Activated T-helper 1 cell treated with anti-CD3 and anti-CD28 coated beads, Interleukin-2, amount 50 U/mL, for 16 hours (primary cell): ENCODE measurements at places on chromosomes 3 and 15.

DNA sequence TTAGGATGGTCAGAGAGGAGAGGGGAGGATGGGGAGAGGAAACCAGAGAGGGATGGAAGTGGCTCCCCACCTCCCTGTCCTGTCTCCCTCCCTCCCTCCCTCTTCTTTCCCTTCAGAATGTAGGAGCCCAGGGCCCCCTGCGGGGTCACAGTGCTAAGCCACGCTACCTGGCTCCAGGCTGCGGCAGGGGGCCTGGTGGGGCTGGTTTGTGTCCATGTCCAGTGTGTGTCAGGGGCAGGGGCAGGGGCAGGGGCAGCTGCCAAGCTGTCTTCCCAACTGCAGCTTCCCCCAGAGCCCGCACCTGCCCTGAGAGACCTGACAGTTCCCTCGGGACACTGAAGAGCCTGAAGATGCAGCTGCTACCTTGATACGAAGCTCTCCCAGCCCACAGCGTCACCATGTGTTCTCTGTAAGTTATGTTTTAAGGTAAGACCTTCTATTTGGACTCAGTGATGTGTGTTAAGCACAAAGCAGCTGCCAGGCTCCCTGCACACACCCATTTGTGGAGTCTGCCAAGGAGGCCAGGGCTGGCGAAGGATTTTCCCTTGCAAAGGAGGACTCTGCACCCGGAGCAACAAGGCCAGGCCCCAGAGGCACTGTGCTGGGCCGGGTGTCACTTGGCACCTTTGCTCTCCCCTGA is 121.8 kb upstream of the SMAD3 start:
- DNase-seq: no peak

GRCh38 chr3:134797057-134797740 is 2.1 kb downstream of the EPHB1 start:
- no peak for DNase-seq

DNA sequence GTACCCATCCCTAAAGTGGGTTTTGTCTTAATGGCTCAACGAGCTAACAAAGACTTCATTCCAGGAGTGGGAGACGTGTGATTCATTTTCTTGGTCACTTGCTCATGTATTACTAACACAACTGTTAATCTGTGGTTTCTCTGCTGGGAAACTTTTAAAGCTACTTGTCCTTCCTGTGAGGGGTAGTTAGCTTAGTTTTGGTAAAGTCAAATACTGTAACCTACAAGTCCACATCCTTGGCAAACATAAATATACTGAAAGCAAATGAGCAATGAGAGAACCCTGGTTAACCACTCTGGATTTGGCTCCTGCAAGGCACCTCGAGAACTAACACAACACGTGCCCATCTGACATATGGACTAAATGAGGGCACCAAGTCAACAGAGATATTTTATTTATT is 19.9 kb downstream of the NOX5 start:
- no peak for DNase-seq

- DNase-seq: no peak
Measured at GRCh38 chr3:52874160-52874701, 23.1 kb downstream of the STIMATE start.

DNA sequence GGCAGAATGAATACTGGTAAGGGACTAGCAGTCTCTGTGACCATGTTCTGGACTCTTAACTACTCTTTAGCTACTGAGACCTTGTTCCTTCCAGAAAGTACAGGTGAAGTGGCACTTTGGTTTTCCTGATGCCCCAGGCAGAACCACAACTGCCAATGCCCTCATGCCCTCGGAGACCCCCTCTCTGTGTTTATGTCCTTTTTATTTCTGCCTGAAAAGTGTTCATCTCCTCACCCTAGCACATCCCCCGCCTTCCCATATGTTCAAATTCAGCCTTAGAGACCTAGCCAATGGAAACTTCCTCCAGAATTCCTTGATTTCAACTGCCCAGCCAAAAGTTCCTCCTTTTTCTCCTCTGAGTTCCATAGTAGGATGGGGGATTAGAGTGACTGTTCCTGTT is 23.3 kb upstream of the RASGRF1 start:
- DNase-seq: no peak

GRCh38 chr3:107753494-107753893 is 230.7 kb downstream of the BBX start:
- DNase-seq: no peak

- DNase-seq: no peak
Measured at GRCh38 chr15:55555089-55555488, 33.1 kb downstream of the PYGO1 start.

DNA sequence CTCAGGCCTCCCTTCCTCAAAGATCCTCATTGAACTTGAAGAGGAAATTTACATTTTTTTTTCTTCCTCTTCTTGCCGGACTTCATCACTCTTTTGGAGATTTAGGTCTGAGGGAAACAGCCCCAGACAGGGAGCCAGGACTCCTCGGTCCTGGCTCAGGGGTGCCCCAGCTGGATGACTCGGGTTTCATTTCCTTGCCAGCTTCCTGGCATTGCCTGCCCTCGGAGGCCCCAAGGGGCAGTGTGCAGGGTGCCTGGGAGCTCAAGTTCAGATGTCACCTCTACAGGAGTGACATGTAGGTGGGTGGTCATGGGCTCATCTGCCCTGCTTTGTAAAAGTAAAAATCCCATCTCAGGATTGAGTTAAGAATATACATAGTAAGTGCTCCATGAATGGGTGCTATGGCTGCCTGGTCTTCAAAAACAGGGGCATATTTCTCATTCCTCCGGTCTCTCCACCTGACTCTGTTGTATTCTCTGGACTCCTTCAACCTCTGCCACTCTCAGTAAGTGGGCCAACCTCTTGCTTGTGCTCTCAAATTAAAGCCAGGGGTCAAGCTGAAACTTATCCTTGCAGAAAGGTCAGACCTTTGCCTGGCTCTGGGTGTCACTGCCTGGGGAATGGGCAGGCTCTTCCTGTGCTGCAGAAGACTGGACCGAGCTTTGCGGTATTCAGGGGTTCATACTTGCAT is 51.8 kb downstream of the SMAD6 start:
- DNase-seq: no peak

DNA sequence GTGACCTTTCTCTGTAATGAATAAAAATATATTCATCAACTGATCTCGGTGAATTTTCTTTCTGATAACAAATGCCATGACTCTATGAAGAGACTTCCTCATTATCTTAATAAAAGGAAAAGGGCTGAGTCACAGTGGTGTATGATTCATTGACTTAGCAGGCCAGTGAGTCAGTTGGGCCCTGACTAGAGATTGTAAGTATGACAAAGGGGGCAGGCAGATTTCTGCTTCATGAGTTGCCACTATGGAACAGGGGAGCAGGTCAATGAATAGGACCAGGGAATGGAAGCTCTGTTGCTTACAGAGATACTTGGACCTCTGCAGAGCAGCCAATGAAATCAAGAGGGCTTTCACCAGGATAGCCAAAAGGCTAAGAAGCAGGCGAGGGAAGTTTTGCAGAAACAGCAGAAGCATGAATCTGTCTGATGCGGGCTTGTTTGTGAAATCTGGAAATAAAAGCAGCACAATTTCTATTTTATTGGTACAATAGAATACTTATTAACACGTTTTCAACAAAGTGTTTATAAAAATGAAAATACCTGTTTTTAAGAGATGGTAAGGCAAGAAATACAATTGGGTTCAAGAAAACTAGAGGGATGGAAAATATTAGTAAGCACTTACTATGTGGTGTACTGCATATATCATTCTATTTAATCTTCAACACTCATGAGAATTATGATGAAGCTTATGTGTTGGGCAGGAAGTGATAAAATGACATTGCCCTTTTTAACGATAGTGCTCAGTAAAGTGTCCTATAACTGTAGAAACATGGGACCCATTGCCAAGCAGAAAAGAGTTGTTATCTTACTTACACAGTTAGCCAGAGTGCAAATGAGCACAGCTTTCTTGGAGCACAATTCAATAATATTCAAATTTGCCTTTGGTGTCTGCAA is 169.8 kb upstream of the MYRIP start:
- DNase-seq: no peak

DNA sequence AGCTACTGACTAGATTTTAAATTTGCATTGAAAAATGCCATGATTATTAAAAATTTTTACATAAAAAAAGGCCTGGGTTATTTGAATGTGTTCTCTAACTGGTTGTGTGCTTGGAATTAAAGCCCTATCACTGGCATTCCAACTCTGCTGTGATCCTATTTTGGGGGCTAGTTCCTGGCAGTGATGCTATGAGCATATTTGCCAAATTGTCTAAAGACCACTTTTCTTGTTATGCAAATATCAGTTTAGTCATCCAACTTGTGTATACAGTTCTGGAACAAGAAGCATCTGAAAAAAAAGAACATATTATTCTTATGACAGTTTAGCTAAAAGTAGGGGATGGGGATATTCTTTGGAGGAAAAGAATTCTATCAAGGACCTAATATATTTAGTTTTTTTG is 243.4 kb upstream of the ZNF717 start:
- no peak for DNase-seq

- no peak for DNase-seq
Measured at GRCh38 chr3:145719114-145719513, 441.9 kb downstream of the PLOD2 start.

DNA sequence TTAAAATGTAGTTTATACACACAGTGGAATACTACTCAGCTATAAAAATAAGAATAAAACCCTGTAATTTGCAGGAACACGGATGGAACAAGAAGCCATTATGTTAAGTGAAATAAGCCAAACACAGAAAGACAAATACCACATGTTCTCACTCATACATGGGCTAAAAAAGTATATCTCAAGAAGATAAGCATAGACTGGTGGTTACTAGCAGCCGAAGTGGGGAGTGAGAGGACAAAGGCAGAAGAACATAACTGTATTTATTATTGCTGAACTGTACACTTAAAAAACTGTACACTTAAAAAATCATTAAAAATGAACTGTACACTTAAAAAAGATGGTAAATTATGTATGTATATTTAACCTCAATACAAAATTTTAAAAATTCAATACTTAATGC is 11.0 kb downstream of the UBE3A start:
- no peak for DNase-seq

GRCh38 chr3:60185161-60185560 is 1066.1 kb downstream of the FHIT start:
- no peak for DNase-seq

DNA sequence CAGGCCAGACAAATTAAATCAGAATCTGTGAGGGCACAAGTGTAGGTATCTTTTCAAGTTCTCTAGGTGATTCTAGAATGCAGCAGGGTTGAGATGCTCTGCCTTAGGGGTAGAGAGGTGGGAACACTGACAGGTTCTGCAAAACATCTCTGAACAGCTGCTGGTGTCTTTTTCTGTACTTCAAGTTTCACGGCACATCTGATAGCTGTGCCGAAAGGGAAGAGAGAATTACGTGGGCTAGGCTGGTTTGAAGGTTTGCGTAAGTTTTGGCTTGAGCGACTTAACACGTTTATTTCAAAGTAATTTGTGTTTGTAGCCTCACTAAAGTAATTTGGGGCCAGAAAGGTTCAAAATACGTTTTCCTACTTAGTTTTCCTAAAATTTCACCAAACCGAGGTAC is 22.5 kb downstream of the PXK start:
- DNase-seq: no peak

- no peak for DNase-seq
Measured at GRCh38 chr3:53721187-53722119, 124.8 kb downstream of the CHDH start.

DNA sequence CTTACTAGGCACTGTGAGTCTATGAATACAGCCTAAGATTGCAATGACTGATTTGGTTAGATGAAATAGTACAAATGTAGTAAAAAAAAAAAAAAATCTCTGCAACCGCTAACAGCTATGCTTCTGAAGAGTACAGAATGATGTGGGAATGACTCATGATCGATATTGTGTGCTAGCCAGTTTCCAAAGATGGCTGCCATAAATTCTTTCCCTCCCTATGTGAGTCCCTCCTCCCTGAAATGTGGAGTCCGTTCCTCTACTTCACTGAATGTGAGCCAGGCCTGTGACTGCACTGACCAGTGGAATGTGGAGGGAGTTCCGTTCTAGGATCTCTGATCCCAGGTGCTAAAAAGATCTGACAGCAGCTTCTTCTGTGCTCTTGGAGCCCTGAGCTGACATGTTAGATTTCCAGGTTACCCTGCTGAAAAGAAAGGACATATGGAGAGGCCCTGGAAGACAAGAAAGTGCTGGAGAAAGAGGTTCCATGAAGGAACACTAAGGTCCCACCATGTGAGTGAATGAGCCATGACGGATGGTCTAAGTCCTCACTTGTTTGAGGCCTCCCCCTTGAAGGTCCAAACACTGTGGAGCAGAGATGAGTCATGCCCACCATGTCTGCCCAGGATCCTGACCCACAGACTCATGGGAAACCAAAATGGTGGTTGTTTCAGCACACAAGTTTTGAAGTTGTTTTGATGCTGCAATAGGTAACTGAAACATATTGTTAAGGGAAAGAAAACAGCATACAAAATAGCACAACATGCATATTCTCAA is 46.3 kb downstream of the DGKG start:
- DNase-seq: no peak

DNA sequence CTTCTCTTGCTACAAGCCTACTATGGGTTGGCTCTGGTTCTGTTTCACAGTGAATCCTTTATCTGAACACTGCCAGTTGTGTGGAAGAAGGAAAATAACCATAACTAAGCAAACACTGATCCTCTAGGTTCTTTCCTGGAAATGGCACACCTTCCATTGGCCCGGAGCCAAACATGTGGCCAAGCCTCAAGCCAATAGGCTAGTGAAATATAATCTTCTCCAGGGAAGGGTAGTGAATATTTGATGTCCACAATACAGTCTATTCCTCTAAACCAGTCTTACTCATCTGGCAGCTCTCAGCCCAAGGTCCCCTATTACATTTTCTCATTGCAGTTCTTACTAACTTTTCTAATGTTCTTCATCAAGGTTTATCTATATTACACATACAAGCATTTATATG is 921.3 kb downstream of the TUSC7 start:
- no peak for DNase-seq

- DNase-seq: no peak
Measured at GRCh38 chr3:136197159-136197793, 1.1 kb upstream of the MSL2 start.

DNA sequence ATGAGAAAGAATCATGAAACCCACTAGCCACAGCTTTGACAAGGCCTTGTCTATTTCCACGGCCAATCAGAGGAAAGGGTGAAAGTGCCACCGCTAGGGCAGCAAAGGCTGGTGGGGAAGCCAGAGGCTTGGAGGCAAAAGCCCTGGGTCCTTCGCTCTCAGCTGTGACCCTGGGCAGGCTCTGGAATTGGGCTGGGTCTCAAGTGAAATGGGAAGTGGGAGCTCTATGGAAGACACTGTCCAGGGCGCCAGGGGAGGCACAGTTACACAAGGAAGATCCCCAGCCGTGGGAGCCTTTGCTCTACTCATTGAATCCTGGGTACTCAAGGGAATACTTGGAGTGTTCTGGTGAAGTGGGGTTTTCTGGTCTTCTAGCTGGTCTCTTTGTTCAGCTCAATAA is 136.2 kb downstream of the ASB7 start:
- no peak for DNase-seq
